Common myeloid progenitor, CD34-positive (primary cell): ENCODE measurements at places on chromosomes 7 and 10.

- no peak overlapping the region for H3K27ac ChIP-seq
- peaks cover 52% of the 10 kb centered on the region for H3K36me3 ChIP-seq
- no peaks in the 10 kb centered on the region for H3K4me1 ChIP-seq
- no peak overlapping the region for H3K4me3 ChIP-seq
- no peak for DNase-seq
- no peaks in the 10 kb centered on the region for H3K27me3 ChIP-seq
These were observed 70.5 kb upstream of the DNAJB6 start for GRCh38 chr7:157266272-157266671.

DNA sequence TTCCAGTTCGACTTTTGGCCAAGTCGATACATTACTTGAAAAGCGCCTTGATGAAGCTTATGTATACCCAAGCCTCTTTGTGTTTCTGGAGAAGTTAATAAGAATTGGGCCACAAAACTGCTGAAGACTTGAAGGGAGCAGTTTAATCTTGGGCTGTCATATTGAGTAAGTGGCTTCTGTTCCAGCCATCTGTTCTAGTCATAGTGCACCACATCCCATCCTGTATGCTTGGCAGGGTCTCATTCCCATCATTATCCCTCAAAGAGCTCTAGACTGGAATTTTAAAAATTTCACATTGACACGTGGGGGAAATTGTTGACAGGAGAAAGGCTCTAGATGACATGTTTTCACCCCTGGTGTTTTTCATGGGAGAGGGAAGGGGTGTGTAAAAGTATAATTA is 196.6 kb upstream of the PLPP4 start:
- H3K36me3 ChIP-seq, result no peaks in the 10 kb centered on the region
- H3K4me3 ChIP-seq, result no peak overlapping the region
- H3K27me3 ChIP-seq, result peaks cover 7% of the 10 kb centered on the region
- no peak for DNase-seq
- H3K4me1 ChIP-seq, result no peaks in the 10 kb centered on the region
- H3K27ac ChIP-seq, result no peak overlapping the region

DNA sequence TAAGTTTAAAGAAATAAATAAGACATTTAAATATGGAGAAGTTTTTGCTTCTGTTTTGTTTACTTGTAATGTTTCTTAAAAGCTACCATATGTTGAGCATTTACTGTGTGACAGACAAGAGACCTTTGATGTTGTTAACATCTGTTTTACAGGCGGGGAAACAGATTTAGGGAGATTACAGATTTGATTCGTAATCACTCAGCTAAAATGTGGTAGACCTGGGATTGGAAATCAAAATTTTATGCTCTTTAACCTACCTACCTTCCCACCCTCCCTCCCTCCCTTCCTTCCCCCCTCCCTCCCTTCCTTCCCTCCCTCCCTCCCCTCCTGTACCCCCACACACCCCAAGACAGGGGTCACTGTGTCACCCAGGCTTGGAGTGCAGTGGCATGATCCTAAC is 11.7 kb downstream of the LCOR start:
- H3K27me3 ChIP-seq, result no peaks in the 10 kb centered on the region
- H3K4me3 ChIP-seq, result no peak overlapping the region
- H3K36me3 ChIP-seq, result no peaks in the 10 kb centered on the region
- H3K4me1 ChIP-seq, result peaks cover 22% of the 10 kb centered on the region

GRCh38 chr7:12884033-12884432 is 196.6 kb downstream of the ARL4A start:
- H3K27me3 ChIP-seq, result no peaks in the 10 kb centered on the region
- H3K4me1 ChIP-seq, result no peaks in the 10 kb centered on the region
- no peak overlapping the region for H3K27ac ChIP-seq
- DNase-seq, result no peak

GRCh38 chr7:80070391-80070790 is 64.2 kb upstream of the GNAI1 start:
- H3K36me3 ChIP-seq, result no peaks in the 10 kb centered on the region
- no peak for DNase-seq
- no peak overlapping the region for H3K4me3 ChIP-seq
- no peaks in the 10 kb centered on the region for H3K4me1 ChIP-seq
- H3K27ac ChIP-seq, result no peak overlapping the region
